ENCODE measurements at places on chromosomes 1 and 21.

DNA sequence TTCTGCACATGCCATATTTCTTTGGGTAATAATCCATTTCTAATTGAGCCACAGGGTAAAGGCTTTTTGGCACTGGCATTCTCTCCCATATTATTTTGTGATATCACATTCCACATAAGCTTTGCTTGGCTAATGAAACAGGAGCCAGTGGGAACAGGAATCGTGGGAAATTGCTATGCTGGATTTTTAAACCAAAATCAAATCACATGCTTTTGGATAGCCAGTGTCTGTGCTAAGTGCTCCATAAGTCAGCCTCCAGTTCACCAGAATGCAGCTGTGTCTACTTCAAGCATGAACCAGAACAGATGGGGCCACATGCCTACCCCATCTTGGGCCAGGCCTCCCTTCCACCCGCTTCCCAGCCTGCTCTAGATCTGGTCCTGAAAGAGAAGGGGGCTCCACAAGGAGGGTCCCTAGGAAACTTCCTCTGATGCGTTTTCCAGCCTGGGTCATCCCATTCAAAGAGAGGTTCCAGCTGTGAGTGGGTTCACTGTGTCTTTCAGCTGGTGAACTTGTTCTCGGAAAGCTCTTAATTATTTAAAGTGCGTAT is 131.2 kb upstream of the COA6 start:
- no peak for DNase-seq

DNA sequence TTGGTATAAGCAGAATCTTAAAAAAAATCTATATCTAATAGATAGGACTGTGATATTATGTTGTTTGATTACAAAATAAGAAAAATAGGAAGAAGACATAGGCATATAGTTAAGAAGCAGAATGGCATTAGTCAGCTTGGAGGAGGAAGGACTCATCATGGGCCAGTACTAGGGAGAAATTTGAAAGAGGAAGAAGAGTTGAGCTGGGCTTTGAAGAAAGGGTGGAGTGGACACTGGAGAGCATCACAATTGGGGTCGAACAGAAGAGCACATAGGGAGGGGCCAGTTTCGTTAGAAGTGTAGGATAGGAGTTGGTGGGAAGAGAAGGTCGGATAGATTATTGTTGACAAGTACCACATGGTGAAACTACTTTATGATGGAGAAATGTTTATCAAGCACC is 129.3 kb downstream of the CACHD1 start:
- no peak for DNase-seq

DNA sequence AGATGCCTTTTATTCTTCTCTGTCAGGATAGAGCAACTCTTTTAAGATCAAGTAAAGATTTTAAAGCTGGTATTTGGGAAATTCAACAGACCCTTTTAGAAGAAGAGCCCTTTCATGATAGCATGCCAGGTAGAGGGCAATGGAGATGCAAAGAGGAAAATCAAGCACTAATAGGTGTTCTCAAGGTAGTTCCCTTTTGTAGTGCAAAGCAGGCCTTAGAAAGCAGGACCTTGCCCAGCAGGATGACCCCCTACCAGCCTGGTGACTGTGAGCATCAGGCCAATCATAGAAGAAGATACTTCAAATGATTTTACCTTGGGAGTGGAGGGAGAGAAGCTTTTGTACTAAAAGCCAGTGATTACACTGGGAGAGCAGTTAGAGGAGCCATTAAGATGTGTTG is 381.4 kb upstream of the ZRANB2 start:
- no peak for DNase-seq

DNA sequence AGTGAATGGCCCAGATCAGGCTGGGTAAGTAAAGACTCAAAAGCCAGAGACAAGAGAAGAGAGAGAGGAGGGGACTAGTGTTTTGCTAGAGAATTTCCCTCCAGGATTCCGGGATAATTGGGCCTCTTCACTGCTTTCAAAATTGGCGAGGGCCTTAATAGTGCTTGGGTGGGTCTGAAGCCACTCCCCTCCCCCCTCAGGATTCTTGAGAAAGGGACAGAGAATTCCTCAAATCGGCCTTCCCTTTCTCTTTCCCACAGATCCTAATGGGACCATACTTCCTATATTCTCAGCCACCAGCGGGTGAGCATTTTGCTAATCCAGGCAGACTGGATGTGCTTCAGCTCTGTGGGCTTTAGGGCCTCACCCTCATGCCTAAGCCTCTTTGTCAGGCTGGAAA is 11.9 kb downstream of the SFN start:
- no peak for DNase-seq

DNA sequence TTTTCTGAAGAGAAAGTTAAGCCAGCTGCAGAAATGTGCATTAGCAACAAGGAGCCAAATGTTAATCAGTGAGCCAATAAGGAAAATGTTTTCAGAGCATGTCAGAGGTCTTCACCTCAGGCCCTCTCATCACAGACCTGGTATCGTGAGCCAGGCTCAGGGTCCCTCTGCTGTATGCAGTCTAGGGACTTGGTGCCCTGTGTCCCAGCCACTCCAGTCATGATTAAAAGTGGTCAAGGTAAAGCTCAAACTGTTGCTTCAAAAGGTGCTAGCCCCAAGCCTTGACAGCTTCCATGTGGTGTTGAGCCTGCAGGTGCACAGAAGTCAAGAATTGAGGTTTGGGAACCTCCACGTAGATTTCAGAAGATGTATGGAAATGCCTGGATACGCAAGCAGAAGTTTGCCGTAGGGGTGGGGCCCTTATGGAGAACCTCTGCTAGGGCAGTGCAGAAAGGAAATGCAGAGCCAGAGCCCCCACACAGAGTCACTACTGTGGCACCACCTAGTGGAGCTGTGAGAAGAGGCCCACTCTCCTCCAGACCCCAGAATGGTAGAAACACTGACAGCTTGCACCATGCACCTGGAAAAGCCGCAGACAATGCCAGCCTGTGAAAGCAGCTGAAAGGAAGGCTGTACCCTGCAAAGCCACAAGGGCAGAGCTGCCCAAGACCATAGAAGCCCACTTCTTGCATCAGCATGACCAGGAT is 1128.7 kb downstream of the AMY1C start:
- DNase-seq, result no peak

- no peak for DNase-seq
These were observed 32.1 kb downstream of the EXTL2 start for GRCh38 chr1:100862591-100862990.

DNA sequence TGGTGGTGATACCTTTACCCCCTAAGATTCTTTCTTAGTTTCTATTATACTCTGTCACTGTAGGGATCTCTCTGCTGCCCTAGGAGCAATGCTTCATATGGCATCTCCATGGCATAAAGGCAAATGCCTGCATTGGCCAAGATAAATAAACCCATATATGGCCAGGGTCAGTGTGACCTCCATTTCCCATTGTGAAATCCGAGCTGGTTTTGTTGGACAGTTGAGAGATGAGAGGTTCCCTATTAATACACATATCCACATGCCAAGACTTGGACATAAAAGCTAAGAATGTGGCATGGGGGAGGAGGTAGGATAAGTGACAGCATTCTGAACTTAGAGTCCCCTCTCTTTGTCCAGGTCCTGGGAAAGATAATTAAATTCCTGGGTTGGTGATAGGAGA is 1.4 kb downstream of the TPM3 start:
- DNase-seq, result no peak

DNA sequence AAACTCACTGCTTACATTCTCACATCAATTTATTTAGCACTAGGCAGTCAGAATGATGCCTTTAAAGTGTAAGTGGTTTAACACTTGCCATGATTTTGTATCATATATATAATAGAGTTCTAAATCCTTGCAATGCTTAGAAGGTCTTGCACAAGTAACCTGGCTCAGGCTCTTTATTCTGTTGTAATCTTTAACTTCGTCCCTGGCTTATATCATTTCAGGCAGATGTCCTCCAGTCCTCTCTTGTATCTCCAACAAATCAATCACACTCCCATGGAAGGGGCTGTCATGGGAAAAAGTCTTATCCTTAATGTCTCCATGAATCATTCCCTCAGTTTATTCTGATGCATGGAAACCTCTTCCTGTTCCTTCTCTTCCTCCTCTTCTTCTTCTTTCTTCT is 841.6 kb upstream of the B3GALT2 start:
- DNase-seq, result no peak

- DNase-seq, result no peak
These were observed 30.2 kb downstream of the AMY1C start for GRCh38 chr1:103779932-103780331.

DNA sequence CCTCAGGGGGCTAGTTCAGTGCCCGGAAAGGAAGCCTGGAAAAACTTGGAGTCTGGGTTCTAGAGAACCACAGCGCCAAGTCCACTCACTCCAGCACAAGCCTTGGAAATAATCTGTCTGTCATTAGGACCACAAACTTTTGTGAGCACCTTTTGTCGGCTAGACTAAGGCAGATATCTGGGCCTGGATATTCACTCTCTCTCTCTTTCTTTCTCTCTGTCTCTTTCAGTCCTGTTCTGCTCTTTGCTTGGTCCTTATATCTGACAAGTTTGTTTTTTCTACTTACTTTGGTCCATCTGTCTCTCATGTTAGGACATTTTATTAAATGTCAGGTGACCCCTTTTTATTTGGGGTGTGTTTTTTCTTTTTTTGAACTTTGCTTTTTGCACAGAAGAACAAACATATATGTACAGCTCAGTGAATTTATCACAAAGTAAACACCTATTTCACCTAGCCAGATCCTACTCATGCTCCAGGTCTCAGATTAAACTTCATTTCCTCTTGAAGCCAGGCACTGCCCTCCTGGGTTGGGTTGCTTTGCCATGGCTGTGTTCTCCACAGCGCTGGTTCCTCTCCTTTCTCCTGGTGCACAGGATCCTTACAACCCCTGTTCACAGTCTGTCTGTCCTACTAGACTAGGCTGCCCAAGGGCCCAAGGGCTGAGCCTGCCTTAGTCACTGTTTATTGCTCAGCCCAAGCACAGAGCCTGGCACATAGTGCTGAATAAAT is 40.8 kb downstream of the TCEANC2 start:
- no peak for DNase-seq

- DNase-seq, result no peak
These were observed 327.3 kb upstream of the SGIP1 start for GRCh38 chr1:66206563-66207144.

GRCh38 chr21:29091033-29091432 is 17.6 kb upstream of the CCT8 start:
- no peak for DNase-seq

DNA sequence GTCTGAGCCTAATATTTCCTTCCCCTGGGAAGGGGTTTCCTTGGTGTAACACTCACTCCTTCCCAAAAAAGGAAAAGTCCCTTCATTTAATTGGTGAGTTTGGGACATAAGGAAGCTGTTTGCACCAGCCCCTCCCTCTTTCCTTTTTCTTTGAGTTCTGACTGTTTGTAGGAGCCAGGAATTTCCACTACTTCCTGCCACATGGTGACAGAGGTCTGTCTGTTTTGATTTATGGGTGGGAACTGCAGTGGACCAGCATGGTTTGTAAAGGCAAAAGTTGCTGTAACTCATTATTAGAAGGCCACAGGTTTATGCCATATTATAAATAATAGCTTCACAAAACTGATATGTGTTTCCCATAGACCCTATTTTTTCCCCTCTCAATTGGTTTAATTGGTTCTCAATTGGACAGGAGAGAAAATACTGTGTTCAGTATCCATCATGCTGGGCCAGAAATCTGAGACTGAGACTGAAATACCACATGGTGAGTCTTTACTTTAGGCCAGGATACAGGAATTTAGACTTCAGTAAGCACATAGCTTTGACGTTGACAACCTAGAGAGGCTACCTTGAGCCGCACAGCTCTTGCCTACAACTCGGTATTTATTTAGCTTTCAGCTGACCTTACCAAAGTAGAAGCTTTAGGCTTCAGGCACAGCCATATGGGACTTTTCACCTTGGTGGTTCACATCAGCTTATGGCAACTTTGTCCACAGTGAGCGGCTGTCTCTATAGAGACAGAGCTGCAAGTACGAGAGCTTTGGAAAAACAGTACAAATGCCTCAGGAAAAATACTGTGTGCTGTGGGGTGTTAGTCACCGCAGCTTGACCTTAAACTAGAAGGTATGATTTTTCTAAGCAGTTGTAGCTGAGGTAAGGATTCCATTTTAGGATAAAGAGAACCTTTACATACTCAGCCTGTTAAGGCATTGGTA is 40.0 kb upstream of the RGS7 start:
- no peak for DNase-seq

DNA sequence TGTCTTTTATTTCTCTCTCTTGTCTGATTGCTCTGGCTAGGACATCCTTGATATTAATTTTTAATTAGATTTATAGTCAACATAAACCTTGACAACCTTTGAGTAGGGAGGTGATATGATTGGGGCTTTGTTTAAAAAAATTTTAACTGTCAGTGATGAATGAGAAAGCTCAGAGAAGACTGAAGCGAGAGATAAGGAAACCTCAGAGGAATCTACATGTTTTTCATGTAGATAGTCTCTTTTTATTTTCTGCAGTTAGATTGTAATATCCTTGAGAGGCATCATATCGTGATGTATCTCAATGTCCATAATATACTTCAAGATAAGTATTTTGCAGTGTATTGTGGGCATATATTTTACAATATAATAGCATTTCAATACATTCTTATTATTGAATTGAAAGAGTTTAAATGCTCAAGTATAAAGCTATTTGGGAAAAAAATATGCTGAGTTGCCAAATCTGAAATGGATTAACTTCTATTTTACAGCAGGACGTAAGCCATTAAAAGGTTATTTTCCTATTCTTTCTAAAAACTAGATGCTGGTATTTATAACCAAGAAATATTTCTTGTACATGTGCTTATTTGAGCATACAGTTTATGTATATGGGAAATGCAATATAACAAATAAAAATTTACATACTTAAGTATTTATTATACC is 802.4 kb upstream of the ADGRL4 start:
- DNase-seq, result no peak

- DNase-seq, result no peak
These were observed 16.7 kb upstream of the PLEKHA6 start for GRCh38 chr1:204376465-204376864.

DNA sequence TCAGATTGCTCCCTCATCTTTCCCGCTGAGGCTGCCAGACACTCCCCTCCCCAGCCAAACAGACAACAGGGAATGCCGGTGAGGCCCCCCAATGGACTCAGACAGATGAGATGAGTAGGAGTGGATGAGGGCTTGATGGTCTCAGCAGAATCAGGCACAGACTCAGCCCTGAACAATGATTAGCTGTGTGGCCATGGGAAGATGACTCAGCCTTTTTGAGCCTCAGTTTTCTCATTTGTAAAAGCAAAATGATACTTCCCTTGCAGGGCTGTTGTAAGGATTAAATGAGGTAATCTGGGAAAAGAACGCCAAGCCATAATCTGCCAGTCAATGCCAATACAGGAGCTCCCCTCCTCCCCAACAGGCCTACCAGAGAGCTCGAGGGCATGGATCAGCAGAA is 12.4 kb downstream of the C1orf198 start:
- no peak for DNase-seq

Measured in GM12878 (cell line).